GM10248 (cell line): ENCODE measurements at places on chromosomes 12 and 14.

DNA sequence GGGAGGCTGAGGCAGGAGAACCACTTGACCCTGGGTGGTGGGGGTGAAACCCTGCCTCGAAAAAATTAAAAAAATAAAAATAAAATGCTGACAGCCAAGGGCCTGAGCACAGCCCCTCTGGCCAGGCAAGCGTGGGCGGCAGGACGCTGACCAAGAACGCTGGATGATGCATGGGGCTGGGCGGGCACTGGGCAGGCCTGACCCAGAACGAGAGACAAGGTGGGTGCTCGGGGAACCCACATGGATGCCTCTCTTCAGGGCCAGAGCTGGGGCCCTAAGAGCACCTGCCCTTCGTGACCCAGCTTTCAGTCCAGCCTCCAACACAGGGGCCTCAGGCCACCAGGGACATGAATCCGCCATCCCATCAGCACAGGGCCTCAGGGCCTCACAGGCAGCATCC lies 11.3 kb downstream of the GALNT9 start:
- no peak for DNase-seq

DNA sequence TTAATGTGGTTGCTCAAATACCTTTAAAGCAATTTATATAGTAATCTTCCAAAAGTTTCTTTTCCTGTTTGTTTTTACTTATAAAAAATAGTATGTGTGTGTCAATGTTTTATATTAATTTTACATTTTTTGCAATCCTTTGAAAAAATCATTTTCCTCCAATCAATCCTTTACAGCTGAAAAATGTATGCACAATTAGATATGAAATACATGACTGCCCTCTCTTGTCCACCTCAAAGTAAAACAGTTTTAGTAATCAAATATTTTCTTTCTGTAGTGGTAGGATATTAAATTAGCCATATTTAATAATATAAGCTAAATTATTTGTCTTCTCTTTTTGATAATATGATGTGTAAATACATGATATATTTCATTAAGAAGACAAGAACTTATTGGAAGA lies 269.9 kb downstream of the ADAMTS20 start:
- DNase-seq = no peak

DNA sequence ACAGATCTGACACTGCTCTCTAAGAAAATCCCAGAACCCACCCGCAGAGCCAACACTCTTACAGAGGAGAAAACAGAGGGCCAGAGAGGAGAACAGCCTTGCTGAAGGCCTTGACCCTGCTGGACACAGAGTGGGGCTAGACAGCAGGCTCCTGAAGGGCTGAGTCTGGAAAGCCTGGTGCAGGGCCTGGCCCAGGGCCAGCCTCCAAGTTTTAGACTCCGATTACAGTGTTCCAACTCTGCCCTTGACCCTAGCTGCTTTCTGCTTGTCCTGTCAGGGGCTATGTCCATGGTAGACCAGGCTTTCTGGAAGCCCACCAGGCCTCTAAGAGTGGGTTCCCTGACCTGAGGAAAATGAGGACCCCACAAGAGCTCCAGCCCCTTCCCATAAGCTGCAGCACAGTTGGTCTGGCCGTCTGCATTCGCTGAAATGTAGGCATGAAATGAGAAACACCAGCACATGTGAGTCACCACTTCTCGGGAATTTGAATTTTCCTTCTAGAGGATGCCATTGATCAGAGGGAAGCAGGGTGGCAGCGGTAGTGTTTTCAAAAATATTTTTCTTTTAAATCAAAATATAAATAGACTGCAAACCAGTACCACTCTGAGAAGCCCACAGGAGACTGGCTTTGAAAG lies 154.4 kb downstream of the CALM1 start:
- no peak for DNase-seq

GRCh38 chr14:35368583-35369392 lies 35.8 kb downstream of the NFKBIA start:
- DNase-seq = no peak

DNA sequence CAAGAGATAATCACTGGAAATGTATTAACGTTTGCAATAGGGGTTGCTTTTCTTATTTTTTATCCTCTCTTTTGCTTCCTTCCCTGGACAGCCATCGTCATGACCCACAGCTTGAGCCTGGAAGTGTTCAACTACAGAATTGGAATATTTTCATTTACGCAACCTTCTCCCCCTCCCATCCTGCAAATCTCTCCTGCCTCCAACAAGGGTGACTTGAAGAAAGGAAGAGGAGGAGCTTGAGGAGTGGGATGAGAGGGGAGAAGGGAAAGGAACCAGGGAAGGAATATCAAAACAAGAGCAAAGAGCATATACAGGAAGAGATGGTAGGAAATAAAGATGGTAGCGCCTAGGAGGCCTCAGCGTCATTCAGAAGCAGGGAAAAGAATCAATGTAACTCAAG lies 1.6 kb upstream of the MANSC4 start:
- DNase-seq = no peak
